ENCODE measurements at places on chromosomes 6 and 20.
A peak's percentile ranks its signal among the peaks of the same experiment; 100 is the strongest.

- no peak for DNase-seq
Measured at GRCh38 chr6:86273936-86274335, 631.2 kb upstream of the SYNCRIP start.

DNA sequence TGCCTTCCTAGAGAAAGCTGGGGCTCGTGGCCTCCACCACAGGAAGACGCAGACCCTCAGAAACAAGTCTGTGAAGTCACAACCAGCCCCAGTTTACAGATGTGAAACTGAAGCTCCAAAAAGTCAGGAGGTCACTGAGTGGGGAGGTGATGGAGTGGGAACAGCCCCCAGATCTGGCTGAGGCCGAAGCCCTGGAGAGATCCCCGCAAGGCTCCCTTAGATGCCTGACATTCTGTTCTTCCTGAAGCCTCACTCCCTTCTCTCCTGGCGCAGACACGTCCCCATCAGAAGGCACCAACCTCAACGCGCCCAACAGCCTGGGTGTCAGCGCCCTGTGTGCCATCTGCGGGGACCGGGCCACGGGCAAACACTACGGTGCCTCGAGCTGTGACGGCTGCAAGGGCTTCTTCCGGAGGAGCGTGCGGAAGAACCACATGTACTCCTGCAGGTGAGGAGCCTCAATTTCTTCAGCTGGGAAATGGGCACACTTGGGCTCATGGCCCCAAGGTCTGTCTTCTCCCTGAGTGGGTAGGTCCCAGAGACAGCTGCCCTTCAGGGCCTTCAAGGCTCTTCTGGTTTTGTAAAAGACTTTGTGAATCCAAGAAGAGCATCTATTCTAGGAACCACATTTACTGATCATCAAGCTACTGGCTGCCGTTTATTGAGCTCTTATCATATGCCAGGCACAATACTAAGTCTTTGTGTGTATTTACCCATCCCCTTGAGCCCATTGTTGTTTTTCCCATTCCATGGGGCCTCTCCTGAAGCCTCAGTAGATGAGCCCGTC, 50.5 kb downstream of the HNF4A start:
- no peak for DNase-seq

DNA sequence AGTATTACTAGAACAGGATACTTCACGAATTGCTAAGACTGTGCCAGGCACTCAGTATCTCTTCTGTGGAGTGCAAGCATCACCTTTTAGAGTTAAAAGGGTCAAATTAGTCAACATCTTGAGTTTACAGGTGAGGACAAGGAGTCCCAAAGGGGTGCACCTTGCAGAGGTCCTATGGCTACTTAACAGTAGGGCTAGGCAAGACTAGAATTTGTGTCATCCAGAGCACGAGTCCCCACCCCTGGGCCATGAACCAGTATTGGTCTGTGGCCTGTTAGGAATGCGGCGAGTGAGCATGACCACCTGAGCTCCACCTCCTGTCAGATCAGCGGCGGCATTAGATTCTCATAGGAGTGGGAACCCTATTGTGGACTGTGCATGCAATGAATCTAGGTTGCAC, 10.5 kb upstream of the DSTN start:
- DNase-seq: no peak

- no peak for DNase-seq
Measured at GRCh38 chr6:41713650-41714291, 21.6 kb downstream of the TFEB start.

DNA sequence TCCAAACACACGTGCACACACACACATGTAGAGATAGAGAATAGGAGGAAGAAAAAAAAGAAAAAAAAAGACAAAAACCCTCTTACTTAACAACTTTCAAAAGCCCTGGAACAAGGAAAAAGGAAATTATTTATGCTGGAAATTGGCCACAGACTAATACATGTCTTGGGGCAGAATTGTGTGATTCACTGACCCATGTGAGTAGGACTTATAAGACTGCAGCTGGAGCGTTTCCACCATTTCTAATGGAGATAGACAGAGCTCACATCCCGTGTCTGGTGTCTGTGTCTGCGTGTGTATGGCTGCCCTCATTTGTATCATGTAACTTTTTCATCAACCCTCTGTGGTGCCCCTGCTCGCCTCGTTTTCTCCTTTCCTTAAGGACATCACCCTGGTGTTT, 99.8 kb upstream of the PDE10A start:
- no peak for DNase-seq

- peak; percentile 14 for DNase-seq
Measured at GRCh38 chr6:94570581-94570980, 1006.8 kb upstream of the MANEA start.

DNA sequence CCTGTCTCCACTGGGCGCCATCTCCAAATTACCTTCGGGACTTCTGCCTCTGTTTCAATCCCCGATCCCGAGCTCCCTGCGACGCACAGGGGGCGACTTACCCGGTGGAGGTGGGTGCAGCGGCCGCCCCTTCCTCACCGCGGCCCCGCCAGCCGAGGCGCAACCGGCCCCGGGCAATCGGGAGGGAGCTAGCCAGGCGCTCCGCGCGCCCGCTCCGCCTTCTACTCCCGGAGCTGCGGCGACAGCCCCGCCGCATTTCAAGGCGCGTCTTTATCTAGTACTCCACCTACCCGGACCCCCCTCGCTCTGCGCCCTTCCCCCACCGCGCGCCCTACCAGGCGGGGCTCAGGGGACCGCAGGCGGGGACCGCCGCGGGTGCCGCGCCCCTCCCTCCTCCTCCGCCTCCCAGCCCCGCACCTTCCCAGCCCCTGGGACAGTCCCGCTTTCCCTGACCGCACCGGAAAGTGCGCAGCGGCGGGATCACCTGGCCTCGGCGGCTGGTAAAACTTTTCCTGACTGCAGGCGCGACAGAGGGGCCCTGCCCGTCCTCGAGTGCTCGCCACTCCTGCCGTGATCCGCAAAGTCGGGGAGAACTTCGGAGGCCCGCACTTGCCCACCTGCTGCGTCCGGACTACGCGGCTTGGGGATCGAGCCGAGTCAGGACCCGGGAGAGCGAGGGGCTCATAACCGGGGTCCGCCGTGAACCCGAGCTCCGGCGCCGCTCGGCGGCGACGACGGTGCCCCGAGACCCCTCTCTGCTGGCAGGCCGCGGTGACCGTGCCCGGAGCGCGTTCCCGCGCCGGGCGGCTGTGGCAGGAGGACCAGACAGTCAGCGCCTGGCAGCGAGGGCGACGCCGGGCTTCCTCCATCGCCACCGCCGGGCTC, 8.0 kb upstream of the NKX2-2 start:
- no peak for DNase-seq

DNA sequence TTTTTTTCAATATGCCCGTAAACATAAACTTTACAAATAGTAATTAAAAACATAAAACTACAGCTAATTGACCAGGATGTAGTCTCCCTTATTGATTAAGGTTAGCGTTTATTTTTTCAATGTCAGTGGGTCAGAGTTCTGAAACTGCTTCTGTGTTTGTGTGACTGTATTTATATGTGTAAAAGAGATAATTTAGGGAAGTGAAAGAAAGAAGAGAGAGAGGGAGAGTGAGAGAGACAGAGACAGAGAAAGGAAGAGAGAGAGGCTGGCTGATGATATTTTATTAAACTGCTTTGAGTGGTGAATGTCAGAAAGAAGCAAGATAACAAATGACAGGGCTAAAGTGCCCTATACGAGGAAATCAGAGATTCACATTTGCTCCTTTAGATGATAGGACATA, 266.1 kb upstream of the PTCHD4 start:
- no peak for DNase-seq

- no peak for DNase-seq
Measured at GRCh38 chr6:92723390-92723931, 695.9 kb downstream of the EPHA7 start.

- peak; percentile 25 for DNase-seq
Measured at GRCh38 chr20:34522969-34523871, 7.0 kb downstream of the DYNLRB1 start.

DNA sequence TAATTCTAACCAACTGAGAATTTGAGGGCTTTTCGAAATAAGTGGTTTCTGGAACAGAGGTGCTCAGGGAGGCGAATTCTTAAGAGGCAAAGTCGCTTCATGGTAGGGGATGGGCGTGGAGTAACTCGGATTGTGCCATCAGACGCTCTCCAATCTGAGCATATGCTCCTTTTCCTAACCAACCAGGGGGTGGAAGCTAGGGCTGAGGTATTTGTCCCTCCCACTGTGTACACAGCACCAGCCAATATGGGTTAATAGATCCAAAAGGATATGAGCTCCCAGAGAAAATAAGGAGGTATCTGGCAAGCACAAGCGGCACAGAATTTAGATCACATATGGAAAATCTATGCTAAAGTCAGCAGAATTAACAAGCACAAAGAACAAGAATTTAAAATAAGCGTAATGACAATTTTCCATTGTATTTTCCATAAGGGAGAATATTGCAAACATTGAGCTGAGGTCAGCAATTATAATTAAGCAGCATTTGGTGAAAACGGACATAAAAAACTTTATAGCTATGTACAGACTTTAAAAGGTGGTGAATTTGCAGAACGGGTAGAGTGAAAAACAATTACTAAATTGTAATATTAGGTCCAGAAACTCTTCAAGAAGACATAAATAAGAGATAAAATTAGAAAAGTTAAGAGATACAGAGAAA, 55.0 kb upstream of the PHACTR1 start:
- no peak for DNase-seq

DNA sequence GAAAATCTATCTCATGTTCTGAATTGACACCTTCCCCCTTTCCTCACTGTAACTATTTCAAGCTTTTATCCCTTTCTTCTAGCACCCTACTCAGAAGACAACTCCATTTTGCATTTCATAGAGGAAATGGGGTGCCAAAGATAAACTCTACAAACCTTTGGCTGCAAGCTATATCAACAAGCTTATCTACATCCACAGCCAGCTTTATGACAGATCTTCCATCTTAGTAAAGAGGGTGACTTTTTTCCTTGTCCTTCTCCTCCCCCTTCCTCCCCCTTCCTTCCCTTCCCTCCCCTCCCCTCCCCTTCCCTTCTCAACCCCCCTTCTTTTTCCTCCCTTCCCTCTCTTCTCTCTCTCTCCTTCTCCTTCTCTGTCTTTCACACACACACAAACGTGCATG, 58.0 kb upstream of the OLIG3 start:
- no peak for DNase-seq

DNA sequence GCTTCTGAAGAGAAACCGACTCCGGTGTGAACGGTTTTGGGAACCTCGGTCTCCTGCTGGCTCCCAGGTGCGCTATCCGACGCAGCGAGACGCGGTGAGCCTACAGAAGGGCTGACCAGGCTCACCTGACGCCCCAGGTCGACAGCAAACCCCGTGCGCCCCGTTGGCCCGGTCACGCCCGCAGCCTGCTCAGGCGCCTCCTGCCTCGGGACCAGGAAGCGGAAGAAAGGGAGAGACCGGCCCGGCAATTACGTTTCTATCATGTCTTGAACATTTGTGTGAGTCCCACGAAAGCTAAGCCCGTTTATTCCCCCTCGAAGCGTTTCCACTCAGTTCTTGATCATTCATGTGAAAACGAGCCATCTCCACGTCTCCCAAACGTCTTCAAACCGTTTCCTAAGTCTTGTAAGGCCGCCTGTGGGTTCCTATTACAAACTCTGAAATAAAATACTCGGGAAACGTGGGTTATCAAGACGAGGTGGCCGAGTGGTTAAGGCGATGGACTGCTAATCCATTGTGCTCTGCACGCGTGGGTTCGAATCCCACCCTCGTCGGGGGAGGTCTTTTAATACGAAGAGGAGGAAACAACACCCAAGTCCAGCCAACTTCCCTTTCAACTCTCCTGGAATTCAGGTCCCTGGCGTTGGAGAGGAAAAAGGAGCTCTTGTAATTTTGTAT, 150.5 kb upstream of the PRSS16 start:
- no peak for DNase-seq

DNA sequence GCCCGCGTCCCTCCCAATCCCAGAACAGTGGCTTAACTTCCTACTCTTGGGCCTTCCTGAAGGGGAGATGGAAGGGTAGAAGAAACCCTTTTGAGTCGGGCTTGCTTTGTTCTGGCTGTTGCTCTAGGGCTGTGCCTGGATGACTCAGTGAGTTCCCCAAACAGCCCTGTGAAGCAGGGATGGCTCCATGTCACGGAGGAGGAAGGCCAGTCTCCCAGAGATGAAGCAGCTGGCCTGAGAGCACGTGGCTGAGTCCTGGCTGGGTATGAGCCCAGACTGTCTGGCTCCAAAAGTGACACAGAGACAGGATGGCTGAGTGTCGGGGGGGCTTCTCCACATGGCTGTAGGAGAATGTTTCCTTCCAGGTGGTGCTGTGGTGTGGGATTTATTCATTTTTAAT, 4.6 kb downstream of the SYTL3 start:
- DNase-seq: peak; percentile 48

DNA sequence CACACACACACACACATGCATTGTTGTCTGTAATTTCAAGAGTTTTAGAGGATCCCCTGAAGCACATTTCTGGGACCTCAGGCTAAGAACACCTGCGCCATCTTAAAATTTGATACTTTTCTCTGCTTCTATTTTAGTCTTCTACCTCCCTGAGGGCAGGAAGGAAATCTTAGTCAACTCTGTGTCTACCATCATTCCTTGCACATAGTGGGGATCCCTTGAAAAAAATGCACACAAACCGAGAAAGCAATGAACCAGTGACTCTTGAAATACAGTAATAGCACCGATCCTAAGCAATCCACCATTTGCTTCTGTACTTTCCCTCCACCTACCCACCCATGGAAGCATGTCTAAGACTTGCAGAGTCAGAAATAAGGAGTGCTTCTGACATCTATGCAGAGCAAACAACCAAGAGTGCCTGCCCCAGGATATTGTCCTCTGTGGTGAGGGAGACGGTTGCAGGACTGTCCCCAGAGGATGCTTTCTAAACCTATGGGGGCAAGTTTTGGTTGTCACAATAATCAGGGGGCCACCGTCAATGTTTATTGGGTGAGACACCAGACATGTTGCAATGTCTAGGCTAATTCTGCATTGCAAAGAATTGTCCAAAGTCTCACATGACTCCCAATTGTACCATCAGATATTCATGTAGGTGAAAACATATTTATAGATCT, 208.0 kb upstream of the TAB2 start:
- DNase-seq: no peak

- no peak for DNase-seq
Measured at GRCh38 chr6:111472933-111473435, 10.0 kb downstream of the REV3L start.

DNA sequence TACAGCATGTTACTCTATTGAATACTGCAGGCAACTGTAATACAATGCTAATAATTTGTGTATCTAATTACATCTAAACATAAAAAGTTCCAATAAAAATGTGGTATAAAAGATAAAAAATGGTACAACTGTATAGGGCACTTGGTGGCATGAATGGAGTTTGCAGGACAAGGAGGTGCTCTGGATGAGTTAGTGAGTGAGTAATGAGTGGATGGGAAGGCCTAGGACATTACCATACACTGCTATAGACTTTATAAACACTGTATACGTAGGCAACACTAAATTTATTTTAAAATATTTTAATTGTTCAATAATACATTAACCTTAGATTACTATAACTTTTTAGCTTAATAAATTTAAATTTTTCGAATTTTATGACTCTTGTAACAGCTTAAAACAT, 579.6 kb upstream of the MAN1A1 start:
- no peak for DNase-seq

GRCh38 chr6:77173472-77174074, 289.7 kb downstream of the HTR1B start:
- no peak for DNase-seq

DNA sequence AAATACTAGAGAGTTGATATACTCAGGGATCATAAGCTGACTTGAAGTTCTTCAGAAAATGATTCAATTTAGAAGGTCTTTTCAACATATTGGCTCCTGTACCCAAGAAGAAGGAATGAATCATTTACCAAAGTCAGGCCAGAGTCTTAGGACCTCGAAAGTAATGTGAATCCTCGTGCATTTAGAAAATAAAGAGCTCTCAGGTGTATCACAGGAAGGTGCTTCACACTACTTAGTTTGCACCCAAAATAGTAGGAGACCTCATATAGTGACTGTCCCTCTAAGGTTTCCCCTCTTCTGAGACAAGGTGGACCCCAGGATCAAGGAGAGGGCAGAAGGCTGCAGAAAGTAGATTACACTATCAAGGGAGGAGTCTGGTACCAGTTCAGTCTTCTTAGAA, 71.8 kb downstream of the F13A1 start:
- DNase-seq: no peak
